Adipocyte (in vitro differentiated cells): ENCODE measurements at places on chromosomes 6 and 20.

- DNase-seq, result no peak
Measured at GRCh38 chr6:156126535-156126934, 650.6 kb upstream of the ARID1B start.

DNA sequence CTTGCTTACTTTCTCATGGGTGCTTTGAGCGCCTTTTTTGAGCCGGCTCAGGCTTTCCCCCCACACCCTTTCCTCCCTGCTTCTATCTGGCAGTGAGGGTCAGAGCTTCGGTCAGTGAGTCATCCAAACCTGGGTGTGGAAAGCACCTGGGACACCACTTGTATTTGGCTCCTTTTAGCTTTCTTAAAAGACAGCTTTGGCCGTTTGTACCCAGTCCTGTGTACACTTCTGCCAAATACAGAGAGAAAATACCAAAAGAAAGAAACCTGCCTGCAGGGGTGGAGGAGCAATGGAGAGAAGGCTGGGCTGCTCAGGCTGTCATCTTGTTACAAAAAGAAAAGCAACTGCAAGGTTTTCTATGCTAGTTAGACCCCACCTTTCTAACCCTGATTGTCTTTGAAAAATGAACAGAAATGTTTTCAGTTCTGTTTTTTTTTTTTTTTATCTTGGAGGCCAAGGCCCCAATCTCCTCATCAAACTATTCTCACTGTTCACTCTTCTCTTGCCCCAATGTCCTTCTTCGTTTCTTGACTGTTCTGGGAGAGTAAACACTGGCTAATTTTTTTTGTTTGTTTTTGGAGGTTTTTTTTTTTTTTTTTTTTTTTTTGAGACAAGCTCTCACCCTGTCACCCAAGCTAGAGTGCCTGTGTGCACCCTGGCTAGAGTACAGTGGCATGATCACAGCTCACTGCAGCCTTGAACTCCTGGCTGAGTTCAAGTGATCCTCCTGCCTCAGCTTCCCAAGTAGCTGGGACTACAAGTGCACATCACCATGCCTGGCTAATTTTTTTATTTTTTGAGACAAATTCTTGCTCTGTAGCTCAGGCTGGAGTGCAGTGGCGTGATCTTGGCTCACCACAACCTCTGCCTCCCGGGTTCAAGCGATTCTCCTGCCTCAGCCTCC, 76.4 kb downstream of the SSR1 start:
- no peak for DNase-seq

DNA sequence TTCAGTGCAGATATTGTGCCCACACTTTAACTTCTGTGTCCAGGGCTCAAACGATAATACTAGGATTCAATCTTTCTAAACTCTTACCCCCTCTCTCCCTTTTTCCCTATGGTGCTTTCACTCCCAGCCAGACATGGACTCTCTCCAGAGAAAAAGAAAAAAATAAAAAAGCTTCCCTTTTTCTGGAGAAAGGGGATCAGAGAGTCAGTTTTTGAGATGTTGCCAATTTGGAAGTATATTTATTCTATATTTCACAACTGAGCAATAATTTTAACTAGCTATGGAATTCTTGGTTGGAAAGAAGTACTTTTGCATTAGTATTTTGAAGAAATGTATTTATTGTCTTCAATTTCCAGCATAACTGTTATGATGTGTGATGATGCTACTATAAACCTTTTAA, 72.2 kb upstream of the ZFP64 start:
- no peak for DNase-seq

GRCh38 chr6:133724726-133725125, 164.2 kb upstream of the TCF21 start:
- peak; percentile 18 for DNase-seq
